CD8-positive, alpha-beta T cell (primary cell): ENCODE measurements at places on chromosomes 16 and 17.

GRCh38 chr17:69503711-69504110 is 89.2 kb downstream of the MAP2K6 start:
- DNase-seq: no peak

DNA sequence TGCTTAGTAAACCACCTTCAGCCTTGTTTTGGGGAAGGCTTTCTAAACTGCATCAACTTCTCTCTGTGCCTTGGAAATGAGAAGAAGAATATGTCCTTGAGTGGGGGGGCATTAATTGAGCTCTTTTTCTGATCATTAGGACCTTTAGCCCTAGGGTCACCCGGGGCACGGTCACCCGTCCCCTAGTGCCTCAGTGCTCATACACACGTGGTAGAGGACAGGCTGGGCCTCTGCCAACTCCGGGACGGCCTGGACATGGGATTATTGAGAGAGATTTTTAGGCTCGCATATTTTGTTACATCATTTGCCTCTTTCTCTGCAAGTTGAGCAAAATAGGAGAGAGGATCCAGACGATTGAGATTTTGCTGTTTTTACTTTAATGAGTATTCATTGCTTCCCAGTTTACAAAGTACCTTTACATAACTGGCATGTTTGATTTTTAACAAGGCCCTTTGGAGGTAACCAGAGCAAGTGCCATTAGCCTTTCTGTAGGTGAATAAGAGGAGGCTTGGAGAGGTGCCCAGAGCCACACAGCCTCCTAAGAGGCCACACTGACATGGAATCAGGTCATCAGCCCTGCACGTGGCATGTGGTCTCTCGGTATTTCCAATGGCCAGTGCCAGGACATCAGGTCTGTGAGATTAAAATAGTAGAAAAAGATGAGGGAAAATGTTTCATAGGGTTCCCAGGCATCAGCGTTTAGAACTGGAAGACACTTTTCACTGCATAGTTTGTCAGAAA is 11.1 kb downstream of the PMM2 start:
- no peak for DNase-seq

- no peak for DNase-seq
Observed at GRCh38 chr17:73208139-73208827, 15.4 kb downstream of the COG1 start.

GRCh38 chr17:64615028-64615677 is 47.0 kb downstream of the SMURF2 start:
- DNase-seq: no peak

- no peak for DNase-seq
Observed at GRCh38 chr17:47808036-47808829, 13.4 kb downstream of the OSBPL7 start.

DNA sequence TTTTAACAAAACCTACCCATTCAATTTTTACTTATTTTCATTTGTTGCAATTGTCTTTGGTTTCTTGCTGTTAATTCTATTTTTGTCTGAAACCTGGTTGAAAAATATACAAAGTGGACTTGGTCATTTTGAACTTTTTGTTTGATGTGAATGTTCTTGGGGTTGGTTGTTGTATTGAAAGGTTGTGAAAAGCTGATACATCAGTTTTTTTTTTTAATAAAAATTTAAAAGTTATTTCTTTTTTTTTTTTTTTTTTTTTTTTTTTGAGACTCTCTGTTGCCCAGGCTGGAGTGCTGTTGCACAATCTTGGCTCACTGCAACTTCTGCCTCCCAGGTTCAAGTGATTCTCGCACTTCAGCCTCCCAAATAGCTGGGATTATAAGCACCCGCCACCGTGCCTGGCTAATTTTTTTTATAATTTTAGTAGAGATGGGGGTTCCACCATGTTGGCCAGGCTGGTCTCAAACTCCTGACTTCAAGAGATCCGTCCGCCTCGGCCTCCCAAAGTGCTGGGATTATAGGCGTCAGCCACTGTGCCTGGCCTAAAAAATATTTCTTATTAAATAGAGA is 28.9 kb downstream of the WIPF2 start:
- DNase-seq: no peak
